ENCODE measurements at places on chromosomes 12 and 14. TPM values are rescaled to one million over a fixed set of nuclear protein-coding genes. Genes with fewer than 3 reads are reported as not detected.

Gene KRT85
- not detected for total RNA-seq

- no peak for DNase-seq
These were observed 34.2 kb downstream of the PPM1H start for GRCh38 chr12:62900686-62901272.

GRCh38 chr12:1837541-1838204, 17.3 kb downstream of the LRTM2 start:
- no peak for DNase-seq

GRCh38 chr12:779745-780734, 27.7 kb downstream of the WNK1 start:
- DNase-seq, result no peak

Gene KCNA5
- 0.81 TPM for total RNA-seq

All from activated B cell treated with CpG ODN at 0.5 μM for 24 hours (primary cell).